Ovary (tissue), 10 donors: ENCODE measurements at places on chromosomes 2 and 18. TPM values are rescaled to one million over a fixed set of nuclear protein-coding genes. Genes with fewer than 3 reads are reported as not detected.
A peak's percentile ranks its signal among the peaks of the same experiment; 100 is the strongest.

Gene NOSTRIN
- 28.7 TPM for polyA plus RNA-seq

Gene UPP2
- 0.08 TPM for polyA plus RNA-seq

Gene KCNS3
- polyA plus RNA-seq: 5.9 TPM

Gene SYT4
- polyA plus RNA-seq: 0.25 TPM

DNA sequence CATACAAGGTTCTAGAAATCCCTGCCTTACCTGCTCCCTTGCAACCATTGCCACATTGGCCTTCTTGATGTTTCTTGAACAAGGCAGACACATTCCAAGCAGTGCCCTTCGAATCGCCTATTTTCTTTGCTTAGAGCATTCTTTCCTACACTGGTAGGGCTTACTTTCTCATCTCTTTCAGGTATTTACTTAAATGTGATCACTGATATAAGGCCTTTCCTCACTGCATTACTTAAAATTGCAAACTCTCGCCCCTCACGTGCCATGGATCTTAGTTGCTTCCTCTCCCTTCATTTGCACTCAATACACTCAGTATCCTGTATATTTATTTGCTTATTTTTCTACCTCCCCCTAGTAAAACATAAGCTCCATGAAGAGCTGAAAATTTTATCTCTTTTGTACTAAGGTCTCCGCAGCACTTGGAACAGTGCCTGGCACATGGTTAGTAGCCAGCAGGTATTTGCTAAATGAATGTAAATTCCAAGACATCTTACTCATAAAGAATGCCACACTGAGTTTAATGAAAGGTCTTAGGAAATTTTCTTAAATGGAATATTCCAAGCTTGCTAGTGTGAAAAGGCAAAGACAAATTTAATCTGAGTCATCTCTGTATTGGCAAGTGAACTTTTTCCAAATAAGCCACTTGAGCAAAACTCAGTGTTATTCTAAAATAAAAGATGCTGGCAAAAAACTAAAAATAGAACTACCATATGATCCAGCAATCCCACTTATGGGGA lies 42.4 kb upstream of the FIGN start:
- H3K27me3 ChIP-seq: no peaks in the 10 kb centered on the region
- H3K27ac ChIP-seq: no peak overlapping the region
- no peaks in the 10 kb centered on the region for H3K4me1 ChIP-seq
- no peak for DNase-seq
- H3K36me3 ChIP-seq: no peaks in the 10 kb centered on the region

- no peak for DNase-seq
- no peaks in the 10 kb centered on the region for H3K36me3 ChIP-seq
- H3K4me3 ChIP-seq: no peak overlapping the region
- H3K27me3 ChIP-seq: no peaks in the 10 kb centered on the region
- peaks cover 3% of the 10 kb centered on the region for H3K4me1 ChIP-seq
These were observed 10.4 kb upstream of the TMX3 start for GRCh38 chr18:68725346-68725745.

- peaks cover under 1% of the 10 kb centered on the region for H3K4me1 ChIP-seq
- peak overlapping the region; percentile 30 for H3K4me3 ChIP-seq
- no peaks in the 10 kb centered on the region for H3K27me3 ChIP-seq
These were observed 3.3 kb downstream of the HOXD3 start for GRCh38 chr2:176160251-176160985.

- H3K27me3 ChIP-seq: no peaks in the 10 kb centered on the region
- H3K4me1 ChIP-seq: peaks cover 2% of the 10 kb centered on the region
- DNase-seq: no peak
- H3K4me3 ChIP-seq: no peak overlapping the region
- H3K27ac ChIP-seq: no peak overlapping the region
- no peaks in the 10 kb centered on the region for H3K36me3 ChIP-seq
These were observed 59.9 kb upstream of the DNER start for GRCh38 chr2:229774237-229774636.

GRCh38 chr2:195898505-195899191 lies 170.0 kb downstream of the DNAH7 start:
- no peak overlapping the region for H3K4me3 ChIP-seq
- no peak overlapping the region for H3K27ac ChIP-seq
- no peaks in the 10 kb centered on the region for H3K36me3 ChIP-seq
- peak; percentile 79 for DNase-seq
- peaks cover 1% of the 10 kb centered on the region for H3K4me1 ChIP-seq

- DNase-seq: no peak
- no peak overlapping the region for H3K27ac ChIP-seq
- H3K4me3 ChIP-seq: no peak overlapping the region
These were observed 188.6 kb downstream of the SH3RF3 start for GRCh38 chr2:109317471-109318095.

- H3K4me1 ChIP-seq: peaks cover 5% of the 10 kb centered on the region
- no peaks in the 10 kb centered on the region for H3K27me3 ChIP-seq
- no peak for DNase-seq
- H3K36me3 ChIP-seq: no peaks in the 10 kb centered on the region
- no peak overlapping the region for H3K4me3 ChIP-seq
These were observed 31.5 kb upstream of the HAAO start for GRCh38 chr2:42823744-42824453.

DNA sequence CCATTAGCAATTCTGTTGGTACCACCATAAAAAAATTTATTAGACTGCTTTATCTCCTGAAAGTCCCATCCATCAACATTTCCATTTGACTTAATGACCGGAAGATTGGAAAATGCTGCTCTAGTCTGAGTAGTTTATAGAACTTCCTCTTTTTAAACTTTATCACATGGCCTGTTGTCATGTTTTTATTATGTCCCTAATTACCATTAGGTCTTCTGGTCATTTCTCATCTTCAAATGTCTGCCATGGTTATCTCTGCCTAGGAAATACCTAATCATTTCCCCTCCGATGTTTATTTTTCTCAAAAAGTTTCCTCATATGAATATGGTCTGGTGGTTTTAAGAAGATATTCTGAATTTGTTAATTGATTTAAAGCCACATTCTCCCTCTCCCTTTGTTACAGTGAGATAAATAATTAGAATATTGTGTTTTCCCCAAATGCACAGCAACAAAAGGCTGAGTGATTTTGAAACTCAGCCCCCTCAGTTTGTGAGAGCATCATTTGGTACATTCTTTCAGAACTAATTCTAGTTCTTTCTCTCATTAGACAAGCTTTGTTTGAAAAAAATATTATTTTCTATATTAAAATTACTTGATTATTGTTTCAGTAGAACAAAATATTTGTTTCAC lies 317.1 kb upstream of the ST6GAL2 start:
- DNase-seq: no peak
- no peaks in the 10 kb centered on the region for H3K27me3 ChIP-seq
- no peak overlapping the region for H3K4me3 ChIP-seq
- no peaks in the 10 kb centered on the region for H3K4me1 ChIP-seq
- no peak overlapping the region for H3K27ac ChIP-seq
- no peaks in the 10 kb centered on the region for H3K36me3 ChIP-seq

DNA sequence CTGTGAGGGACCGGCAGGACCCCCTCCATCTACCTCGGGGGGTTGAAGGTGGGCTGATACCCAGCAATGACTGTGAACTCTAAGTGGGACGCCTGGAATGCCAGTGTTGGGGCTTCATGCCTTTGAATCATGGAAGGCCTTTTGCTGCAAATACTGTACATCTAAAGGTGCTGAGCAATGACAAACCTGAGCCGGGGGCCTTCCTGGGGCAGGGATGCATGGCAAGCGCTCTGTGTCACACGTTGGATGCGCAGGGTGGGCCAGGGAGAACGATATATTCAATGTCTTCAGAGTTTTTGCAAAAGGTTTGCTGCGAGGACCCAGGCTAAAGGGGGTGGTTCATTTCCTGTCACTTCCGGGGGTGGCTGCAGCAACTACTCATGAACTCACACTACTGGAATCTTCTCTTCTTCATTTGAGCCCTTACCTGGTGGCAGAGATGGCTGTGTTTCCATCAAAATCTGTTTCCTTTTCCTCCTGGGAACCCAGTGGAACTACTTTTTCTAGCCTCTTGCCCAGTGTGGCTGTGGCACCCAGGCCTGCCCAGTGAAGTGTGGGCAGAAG lies 24.1 kb upstream of the INHBB start:
- no peaks in the 10 kb centered on the region for H3K36me3 ChIP-seq
- H3K27ac ChIP-seq: no peak overlapping the region
- H3K4me3 ChIP-seq: no peak overlapping the region
- H3K4me1 ChIP-seq: no peaks in the 10 kb centered on the region
- DNase-seq: no peak

DNA sequence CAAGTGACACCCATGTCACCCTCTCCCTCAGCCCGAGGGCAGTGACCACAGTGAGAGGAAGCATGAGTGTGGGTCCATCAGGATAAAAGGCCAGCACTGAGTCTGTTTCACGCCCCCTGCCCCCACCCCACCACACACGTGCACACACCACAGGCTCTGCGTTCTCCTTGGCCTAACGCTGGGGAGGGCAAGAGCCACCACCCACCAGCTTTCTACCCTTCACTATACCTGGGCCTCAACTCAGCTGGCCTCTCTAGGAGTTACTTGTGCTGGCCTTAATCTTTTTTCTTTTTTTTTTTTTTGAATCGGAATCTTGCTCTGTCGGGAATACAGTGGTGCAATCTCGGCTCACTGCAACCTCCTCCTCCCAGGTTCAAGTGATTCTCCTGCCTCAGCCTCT lies 140.5 kb downstream of the ZFP36L2 start:
- H3K27me3 ChIP-seq: no peaks in the 10 kb centered on the region
- H3K4me1 ChIP-seq: peaks cover 31% of the 10 kb centered on the region
- peak; percentile 33 for DNase-seq
- no peaks in the 10 kb centered on the region for H3K36me3 ChIP-seq

- H3K4me1 ChIP-seq: peaks cover 11% of the 10 kb centered on the region
- no peak overlapping the region for H3K4me3 ChIP-seq
- H3K27me3 ChIP-seq: no peaks in the 10 kb centered on the region
- no peak for DNase-seq
- no peak overlapping the region for H3K27ac ChIP-seq
- no peaks in the 10 kb centered on the region for H3K36me3 ChIP-seq
These were observed 23.5 kb upstream of the ITGB6 start for GRCh38 chr2:160223560-160223959.

DNA sequence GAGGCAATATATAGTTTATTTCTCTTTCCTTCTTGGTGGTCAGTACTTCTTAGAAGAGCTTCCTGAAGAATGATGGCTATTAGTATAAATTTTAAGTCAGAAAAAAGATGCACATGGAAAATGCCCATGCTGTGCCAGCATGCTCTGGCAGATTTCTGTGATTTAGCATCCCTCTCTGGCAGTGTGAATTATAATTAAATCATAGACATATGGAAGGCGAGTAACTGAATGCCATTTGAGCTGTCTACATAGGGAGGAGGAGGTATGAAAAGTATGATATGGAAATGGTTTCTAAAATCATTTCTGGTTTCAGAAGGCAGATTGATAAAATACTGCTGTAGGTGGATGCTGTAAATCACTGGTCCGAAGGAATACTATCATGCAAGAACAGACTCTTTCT lies 754.9 kb upstream of the LRATD1 start:
- H3K27me3 ChIP-seq: no peaks in the 10 kb centered on the region
- no peaks in the 10 kb centered on the region for H3K36me3 ChIP-seq
- H3K27ac ChIP-seq: no peak overlapping the region
- no peak for DNase-seq
- H3K4me3 ChIP-seq: no peak overlapping the region
- H3K4me1 ChIP-seq: no peaks in the 10 kb centered on the region
